Astrocyte of the spinal cord (primary cell): ENCODE measurements at places on chromosomes 16 and 17.

GRCh38 chr16:13992322-13992721, 72.4 kb downstream of the ERCC4 start:
- DNase-seq, result no peak

DNA sequence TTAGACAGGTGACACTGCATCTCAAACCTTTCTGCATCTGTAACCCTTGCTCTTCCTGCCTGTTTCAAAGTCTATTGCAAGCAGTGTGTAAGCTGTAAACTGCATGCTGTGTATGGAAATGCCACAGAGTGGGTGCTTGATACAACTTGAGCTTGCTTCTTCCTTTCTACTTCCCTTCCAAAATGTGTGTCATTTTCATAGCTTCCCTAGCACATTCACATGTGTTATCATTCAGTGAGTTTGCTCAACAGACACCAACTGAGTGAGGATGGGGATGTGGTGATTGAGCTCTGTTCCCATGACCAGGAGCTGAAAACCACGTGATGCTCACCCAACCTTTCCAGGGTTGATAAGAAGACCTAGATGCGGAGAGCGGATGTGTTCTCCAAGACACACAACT, 111.1 kb downstream of the VAT1L start:
- DNase-seq, result no peak

DNA sequence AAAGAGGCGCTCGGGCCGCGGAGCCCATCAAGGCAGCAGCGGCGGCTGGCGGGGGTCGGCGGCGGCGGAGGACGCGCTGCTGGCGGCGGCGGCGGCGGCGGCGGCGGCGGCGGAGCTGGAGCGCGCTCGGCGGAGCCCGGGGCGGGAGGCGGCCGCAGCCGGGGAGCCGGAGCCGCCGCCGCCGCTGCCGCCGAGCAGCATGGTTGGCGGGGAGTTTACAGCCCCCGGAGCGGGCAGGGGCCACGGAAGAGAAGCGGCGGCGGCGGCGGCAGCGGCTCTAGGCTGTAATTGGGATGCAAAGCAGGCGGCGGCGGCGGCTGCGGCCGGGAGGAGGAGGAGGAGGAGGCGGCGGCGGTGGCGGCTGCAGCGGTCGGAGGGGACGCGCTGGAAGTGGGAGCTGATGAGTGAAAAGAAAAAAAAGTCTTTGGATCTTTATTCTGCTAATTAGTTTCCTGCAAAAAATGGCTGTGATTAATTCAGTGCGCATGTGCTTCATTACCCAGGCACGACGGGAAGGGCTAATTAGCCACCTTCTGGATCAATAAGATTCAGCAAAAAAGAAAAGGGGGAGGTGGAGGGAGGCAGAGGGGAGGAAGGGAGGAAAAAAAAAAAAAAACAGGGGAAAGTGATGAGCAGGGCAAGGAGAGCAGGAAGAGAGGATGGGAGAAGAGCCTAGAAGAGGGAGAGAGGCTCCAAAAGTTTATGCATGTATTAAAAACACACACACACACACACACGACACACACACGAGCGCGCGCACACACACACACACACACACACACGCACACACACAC, 10.9 kb upstream of the ZFHX3 start:
- no peak for DNase-seq

DNA sequence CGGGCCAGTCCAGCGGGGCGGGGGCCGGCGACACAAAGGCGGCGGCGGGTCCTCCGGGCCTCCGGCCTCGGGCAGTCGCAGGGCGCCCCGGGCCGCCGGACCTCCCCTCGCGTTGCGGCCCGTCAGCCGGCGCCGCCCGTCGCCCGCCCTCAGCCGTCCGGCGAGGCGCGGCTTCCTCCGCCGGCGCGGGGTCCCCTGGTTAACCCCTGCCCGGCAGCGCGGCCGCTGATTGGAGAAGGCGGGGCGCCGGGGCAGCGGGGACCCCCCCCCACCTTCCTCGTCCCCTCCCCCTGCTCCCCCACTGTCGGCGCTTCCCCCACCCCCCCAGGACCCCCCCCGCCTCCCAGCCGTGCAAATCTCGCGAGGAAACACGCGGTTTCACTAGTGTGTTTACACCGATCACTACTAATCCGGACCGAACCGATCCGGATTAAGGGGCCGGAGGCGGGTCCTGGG, at the start of gene TLK2:
Gene TLK2 (plus strand): TSS at position 402 of the 456 bp plus-strand sequence. CDS start 2,301 bp downstream, outside the sequence.
- DNase-seq, result peak; percentile 80

GRCh38 chr16:12459391-12460063, 344.2 kb downstream of the CPPED1 start:
- DNase-seq, result no peak

- peak; percentile 77 for DNase-seq
Measured at GRCh38 chr16:8849411-8850011, 19.3 kb downstream of the CARHSP1 start.

- DNase-seq, result no peak
Measured at GRCh38 chr16:17031484-17032268, 439.1 kb downstream of the XYLT1 start.

GRCh38 chr17:73189417-73190099, 3.3 kb upstream of the COG1 start:
- DNase-seq, result peak; percentile 51

DNA sequence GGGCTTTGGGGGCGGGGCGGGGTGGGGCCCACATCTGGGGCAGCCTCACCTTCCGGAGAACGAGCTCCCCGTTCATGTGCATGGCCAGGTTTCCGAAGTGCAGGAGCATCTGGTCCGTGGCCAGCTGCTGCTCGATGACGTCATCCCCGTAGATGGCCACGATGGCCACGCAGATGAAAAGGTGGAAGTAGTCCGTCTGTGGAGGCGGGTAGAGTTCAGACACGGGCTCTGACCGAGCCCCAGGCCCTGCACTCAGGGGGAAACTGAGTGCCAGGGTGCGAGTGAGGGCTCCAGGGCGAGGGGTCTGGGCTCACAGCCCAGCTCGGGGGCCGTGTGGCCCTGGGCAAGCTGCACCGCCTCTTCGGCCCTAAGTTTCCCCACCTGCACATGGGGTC, 93.7 kb downstream of the TBC1D16 start:
- DNase-seq, result no peak

GRCh38 chr17:79837888-79838521, 1.2 kb downstream of the CBX4 start:
- no peak for DNase-seq

GRCh38 chr16:4922721-4923342, 14.1 kb downstream of the PPL start:
- DNase-seq, result no peak

GRCh38 chr17:38415250-38416194, 12.7 kb upstream of the ARHGAP23 start:
- peak; percentile 60 for DNase-seq

- DNase-seq, result peak; percentile 48
Measured at GRCh38 chr17:66420961-66421371, 118.6 kb downstream of the PRKCA start.

GRCh38 chr17:79789943-79790804, 6.7 kb downstream of the CBX8 start:
- DNase-seq, result no peak

GRCh38 chr17:43411749-43412148, 13.0 kb downstream of the ARL4D start:
- no peak for DNase-seq
